ENCODE measurements at places on chromosomes 4 and X.
A peak's percentile ranks its signal among the peaks of the same experiment; 100 is the strongest.

DNA sequence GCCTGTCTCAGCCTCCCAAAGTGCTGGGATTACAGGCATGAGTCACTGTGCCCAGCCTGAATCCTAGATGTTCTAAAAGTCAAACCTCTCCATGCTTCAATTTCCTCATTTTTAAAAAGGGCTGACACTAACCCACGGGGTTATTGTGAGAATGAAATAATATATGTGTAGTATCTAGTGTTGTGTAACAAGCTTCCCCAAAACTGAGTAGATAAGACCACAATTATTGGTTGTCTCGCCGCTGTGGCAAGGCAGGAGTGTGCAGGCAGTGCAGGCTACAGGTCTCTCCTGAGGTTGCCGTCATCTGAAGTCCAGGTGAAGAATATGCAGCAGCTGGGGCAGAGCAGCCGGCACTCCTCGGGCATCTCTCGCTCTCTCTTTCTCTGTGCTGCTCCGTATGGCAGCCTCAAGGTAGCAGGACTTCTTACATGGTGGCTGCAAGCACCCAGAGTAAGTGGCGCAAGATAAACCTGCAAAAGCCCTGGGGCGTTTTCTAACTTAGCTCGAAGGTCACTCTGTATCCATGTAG lies 30.9 kb downstream of the RAB33B start:
- DNase-seq = no peak

DNA sequence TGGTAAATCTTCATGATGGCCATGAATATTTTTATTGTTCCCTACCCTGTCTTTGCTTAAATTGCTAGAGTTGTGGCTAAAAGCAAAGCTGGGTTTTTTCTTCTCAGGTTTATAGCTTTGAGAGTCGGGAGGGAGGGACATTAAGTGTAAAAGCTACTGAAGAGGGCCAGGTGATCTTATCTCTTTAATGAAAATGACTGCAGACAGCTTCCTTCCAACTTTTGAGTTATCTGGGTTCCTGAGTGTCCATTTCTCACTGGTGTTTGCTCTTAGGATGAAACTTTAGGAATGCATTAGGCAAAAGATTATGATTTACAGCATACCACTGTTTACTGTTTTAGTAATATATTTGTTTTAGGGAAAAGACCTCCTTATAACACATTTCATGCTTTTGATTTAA lies 187.7 kb downstream of the SHROOM3 start:
- DNase-seq = no peak

- DNase-seq = no peak
Measured at GRCh38 chr4:114423582-114423981, 175.0 kb upstream of the UGT8 start.

GRCh38 chr4:157076578-157076947 lies 613 bp downstream of the GLRB start:
- DNase-seq = no peak

DNA sequence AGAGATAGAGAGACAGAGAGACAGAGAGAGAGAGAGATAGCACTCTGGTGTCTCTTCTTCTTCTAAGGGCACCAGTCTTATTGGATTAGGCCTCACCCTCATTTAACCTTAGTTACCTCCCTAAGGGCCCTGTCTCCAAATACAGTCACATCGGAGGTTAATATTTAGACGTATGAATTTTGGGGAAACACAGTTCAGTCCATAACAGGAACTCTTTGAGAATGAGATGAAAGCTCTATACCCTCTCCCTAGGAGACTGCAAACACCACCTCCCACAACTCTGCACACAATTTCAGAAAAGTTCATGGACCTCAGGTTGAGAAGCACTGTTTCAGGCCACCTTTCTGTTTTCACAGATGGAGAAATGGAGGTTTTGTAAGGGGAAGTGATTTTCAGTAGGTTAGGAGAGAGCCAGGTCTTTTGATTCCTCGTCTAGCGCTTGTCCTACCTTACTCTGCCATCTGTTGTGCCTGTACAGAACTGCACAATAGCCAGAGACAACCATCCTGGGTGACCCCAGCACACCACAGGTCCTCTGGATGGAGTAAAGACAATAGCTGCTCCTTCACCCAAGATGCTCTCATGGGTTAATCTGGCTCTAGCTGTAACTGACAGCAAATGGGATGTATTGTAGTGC lies 16.9 kb upstream of the LOC101059915 start:
- DNase-seq = peak; percentile 43

GRCh38 chrX:34467437-34467836 lies 189.6 kb downstream of the TMEM47 start:
- no peak for DNase-seq

DNA sequence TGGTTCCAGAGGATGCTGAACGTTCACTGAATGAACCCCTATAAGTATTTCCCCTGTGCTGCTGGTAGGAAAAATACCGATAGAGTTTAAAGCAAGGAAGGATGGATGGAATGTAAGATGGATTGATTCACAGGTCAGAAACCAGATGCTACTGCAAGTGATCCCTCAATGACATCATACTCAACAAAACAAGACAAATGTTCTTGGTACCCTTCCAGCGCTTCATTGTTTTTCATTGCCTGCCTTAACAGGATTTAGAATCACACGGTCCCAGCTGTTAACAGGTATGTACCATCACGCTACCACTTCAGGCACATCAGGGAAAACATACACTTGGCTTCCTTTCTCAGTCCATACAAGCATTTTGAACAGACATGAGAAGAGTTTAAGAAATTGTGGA lies 118.1 kb upstream of the TLR3 start:
- no peak for DNase-seq

DNA sequence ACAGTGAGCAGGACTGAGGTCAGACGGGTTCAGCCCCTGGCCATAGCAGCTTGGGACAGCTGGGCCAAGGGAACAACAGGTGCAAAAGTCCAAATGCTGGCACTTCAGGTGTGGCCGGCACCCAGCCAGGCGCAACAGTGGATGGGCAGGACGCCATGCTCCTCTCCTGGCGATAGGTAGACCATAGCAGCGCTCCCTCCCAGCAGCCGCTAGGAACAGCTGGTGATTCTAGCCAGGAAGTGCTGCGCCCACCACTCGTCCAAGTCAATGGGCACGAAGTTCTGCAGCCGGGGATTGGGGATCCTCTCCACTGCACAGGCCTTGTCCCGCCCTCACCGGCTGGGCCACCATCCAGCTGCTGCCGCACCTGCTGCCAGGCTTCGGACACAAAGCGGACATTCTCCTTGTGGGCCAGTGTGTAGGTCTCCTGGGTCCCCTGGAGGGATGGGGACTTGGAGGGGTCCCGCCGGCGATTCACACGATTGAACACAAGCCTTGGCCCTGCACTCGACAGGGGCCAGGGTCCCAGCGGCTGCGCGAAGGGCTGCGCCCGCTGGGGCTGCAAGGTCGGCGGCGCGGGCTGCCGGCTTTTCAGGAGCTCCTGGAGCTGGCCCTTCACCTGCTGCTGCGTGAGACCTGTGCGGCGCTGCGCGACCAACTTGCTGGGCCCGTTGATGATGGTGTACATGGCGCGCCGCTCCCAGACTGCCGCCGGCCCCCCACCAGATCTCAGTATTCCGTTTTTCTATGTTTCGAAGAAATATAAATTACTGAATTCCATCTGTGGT lies 227.5 kb upstream of the STK26 start:
- no peak for DNase-seq

GRCh38 chr4:87118826-87119225 lies 101.6 kb downstream of the KLHL8 start:
- peak; percentile 34 for DNase-seq

DNA sequence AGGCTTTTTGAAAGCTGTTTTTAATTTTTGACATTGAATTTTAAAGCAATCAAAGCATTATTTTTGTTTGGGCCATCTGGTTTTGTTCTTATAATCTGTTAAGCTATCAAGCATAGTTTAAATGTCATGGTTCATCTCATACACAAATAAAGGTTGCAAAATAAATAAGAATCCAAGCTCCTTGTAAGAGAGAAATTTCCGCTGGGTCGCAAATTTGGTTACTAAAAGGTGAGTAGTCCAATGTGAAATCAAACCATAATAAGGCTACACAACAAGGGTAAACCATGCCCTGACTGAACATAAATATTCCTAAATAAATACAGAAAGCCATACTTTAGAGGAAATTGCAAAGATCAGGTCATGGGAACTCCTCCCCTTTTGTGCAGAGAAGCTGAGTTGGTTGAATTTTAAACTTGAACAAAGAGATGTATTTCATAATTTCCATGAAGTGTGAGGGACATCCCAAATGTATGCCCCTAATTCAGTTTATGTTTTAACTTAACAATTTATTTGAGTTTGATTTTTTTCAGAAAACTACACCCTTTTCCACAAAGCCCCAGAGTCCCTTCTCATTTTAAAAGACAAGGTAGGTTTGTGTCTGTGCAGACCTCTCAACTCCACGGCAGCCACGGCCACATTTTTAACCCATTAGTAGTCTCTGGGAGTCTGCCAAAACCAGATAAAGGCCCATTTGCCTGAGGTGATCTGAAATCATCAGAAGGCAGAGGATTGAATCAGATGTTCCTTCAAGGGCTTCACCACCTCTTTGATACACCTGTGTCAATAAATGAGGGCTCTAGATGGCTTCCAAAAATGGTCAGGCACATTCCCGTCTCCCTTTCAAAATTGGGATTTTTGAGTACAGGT lies 85.2 kb downstream of the PLAC1 start:
- no peak for DNase-seq

DNA sequence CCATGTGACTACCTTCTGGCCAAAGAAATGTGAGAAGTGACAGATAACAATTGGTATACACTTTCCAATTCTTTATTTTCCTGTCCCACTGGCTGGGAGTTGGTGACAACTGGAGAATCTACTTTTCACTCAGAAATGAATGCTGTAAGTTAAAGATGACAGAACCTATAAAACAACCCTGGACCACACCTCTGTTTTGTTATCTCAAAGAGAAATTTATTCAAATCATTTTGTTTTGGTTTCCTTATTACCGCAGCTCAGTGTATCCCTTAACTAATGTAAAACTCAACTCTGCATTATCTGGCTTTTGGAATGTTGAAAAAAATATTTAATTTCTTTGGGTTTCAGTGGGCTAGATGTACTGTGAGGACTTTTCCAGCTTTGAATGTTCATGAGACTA lies 469.8 kb downstream of the PCDH7 start:
- DNase-seq = no peak

DNA sequence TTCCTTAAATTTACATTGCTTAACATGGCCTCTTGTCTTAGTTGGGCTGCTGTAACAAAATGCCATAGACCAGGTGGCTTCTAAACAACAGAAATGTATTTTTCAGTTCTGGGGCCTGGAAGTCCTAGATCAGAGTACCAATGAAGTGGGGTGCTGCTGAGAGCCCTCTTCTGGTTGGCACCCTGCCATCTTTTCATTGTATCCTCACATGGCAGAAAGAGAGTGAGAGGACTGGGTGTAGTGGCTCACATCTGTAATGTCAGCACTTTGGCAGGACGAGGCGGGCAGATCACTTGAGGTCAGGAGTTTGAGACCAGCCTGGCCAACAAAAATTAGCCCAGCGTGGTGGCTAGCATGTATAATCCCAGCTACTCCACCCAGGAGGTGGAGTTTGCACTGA lies 12.0 kb upstream of the KLB start:
- peak; percentile 24 for DNase-seq

GRCh38 chr4:142721187-142721586 lies 124.9 kb downstream of the INPP4B start:
- no peak for DNase-seq

- no peak for DNase-seq
Measured at GRCh38 chr4:56627985-56628384, 53.1 kb downstream of the HOPX start.

Measured in hematopoietic multipotent progenitor cell treated with erythropoietin and hydrocortisone succinate and interleukin-3 and kit ligand, for 8 days (in vitro differentiated cells).